Eye (tissue), 1 donor: ENCODE measurements at places on chromosomes 2 and 18.

DNA sequence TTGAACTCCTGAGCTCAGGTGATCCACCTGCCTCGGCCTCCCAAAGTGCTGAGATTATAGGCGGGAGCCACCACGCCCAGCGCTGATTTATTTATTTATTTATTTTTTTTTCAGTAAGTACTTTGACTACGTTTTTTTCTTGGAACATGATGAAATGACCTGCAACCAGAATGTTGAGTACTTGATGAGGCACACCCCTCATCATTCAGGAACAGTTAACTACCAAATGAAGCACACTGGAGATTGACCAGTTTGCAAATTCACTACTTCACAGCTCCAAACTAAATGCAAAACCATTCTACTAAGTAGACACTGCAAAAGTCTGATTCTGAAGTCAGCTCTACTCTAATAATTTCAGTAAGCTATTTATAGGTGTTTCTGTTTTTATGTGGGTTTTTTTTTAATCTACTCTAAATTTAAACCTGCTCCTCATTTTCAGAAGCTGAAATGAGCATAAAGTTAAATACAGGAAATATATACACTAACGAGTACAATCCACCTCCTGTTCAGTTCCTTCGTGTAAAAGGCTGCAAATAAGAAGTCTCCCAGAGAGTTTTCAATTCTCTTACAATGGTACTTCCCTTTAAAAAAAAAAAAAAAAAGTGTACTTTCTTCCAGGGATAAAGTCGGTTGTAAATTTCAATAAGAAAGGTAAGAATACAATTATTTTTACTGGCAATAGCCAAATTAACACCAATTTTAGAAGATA is 1.4 kb downstream of the GFPT1 start:
- DNase-seq = peak; percentile 13

- DNase-seq = no peak
Measured at GRCh38 chr18:35875566-35875965, 96.9 kb upstream of the RMP24 start.

DNA sequence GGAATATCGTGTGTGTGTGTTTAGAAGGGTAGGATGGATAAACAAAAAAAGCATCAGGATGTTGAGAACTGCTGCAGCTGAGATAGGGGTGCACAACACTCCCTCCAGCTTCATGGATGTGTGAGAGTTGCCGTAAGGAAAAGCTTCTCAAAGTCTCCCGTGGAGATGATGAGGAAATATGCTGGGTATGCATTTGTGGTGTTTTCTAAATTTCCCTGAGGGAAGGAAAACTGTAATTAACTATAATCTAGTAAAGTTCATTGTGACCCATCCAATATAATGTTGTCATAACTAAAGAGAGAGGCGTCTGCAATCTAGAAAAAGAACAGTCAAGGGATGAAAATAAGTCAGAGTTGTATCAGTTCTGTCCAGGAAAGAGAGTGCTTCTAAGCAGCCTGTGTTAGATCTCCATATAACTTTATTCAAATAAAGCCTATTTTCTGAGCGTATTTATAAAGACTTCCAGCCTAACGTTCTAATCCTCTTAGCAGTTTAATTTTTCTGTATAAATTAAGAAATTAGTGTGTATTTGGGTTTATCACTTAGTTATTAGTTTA is 7.3 kb upstream of the LMAN2L start:
- no peak for DNase-seq

DNA sequence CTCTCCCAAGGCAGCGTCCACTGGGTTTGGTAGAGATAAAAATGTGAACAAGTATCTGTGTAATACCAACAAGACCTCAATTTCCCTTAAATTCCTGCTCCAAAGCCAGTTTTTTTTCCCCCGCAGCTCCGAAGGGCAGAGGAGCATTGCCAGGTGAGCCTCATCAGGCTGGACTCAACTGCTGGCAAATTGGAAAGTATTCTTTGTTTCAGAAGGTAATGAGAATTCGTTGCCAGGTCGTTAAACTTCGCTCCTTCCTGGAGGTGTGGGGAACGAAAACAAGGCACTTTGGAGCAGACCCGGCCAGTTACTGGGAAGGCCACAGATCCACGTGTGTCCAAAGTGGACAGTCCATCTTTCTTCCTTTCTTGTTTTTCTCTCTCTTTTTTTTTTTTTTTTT is 30.4 kb upstream of the ASB18 start:
- no peak for DNase-seq

DNA sequence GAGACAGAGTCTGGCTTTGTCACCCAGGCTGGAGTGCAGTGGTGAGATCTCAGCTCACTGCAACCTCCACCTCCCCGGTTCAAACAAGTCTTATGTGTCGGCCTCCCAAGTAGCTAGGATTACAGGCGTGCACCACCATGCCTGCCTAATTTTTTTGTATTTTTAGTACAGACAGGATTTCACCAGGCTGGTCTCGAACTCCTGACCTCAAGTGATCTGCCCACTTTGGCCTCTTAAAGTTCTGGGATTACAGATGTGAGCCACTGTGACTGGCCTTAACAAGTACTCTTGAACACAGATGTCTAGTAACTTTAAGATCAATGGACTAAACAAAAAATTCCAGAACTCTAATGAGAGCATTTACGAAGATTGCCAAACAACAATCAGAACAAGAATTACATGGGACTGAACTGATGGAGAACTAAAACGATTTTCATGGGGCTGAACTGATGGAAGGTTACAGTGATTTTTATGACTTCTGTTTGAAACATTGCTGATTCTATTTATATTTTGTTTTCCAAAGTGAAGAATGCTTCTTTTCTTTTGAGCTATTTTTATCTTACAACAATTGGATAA is 46.5 kb upstream of the ST3GAL5 start:
- peak; percentile 17 for DNase-seq

DNA sequence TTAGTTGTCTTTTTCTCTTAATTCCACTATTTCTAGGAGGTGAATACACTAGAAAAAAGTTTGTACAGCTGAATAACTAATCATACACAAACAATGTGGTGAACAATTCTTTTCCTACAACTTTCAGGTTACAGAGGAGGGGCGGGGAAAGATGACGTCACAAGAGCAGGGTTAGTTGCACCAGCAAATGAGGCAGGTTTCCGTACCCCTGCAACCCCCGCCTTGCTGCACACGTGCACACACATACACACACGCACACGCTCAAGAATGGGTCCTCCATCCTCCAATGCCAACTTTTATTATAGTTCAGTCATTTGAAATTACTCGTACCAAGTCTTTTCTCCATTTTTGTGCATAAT is 122.8 kb downstream of the ARL4C start:
- no peak for DNase-seq
